Fibroblast of villous mesenchyme (primary cell): ENCODE measurements at places on chromosomes 7 and 10.

- no peak for DNase-seq
Observed at GRCh38 chr7:131726686-131727085, 170.3 kb upstream of the PODXL start.

- no peak for DNase-seq
Observed at GRCh38 chr7:159013181-159013690, 131.4 kb downstream of the VIPR2 start.

DNA sequence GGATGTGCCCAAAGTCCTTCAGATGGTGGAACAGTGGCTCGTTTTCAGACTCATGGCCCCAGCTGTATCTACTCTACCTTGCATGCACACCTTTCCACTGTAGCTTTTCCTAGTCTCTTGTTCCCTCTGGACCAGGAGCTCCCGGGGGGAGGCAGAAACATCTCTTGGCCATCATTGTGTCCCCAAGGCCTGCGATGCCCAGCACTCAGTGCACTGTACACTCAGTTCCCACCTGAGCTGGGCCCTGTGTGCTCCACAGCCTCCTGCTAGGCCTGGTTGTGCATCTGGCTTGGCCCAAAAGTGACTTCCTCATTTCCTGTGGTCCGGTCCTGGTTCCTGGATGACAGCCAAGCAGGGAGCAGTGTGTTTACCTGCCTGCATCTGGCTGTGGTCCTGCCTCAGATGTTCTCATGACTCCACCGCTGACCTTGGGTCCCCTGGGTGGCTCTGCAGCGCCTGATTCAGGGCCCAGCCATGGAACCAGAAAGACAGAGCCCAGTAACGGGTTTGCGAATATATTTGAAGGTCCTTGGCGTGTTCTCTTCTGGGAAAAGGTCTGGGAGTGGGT, 9.9 kb upstream of the DOCK1 start:
- no peak for DNase-seq

GRCh38 chr10:18501198-18501597, 150.2 kb downstream of the NSUN6 start:
- DNase-seq = no peak

DNA sequence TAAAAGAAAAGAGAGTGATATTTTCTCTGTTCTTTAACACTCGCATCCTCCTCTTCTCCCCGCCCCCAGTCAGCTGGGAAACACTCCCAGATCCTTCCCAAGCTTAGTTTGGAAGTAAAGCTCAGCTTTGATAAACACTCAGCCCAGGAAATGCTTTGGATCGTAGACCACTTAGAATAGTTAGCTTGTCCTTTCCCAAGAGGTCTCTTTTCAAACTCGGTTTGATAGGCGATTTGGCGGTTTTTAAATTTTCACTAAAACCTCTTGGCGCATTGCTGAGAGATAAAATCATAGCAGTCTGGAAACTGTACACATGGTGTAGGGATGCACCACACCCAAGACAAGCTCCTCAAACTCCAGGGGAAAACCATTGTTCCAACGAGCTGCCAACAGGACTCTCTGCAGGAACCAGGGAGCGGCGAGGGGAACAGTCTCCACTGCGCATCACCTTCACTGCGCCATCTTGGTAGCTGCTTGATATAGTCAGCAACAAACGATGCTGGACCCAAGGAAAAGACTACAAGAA, 22.3 kb downstream of the SMURF1 start:
- DNase-seq = peak; percentile 90
